ENCODE measurements at places on chromosomes 5 and 9. TPM values are rescaled to one million over a fixed set of nuclear protein-coding genes. Genes with fewer than 3 reads are reported as not detected.

NR2F1-AS1 gene
- total RNA-seq, result 16.8 TPM

SHC3 gene
- 2.3 TPM for total RNA-seq

PCA3 gene
- total RNA-seq, result not detected

WDR38 gene
- not detected for total RNA-seq

All from Calu3 (cell line).